ENCODE measurements at places on chromosomes 1 and 21. TPM values are rescaled to one million over a fixed set of nuclear protein-coding genes. Genes with fewer than 3 reads are reported as not detected.

Gene PLA2G4A
- total RNA-seq: not detected

Gene RAB7B
- total RNA-seq: not detected

Gene MCOLN2
- 6.4 TPM for total RNA-seq

Gene OR2M3
- total RNA-seq: not detected

- H3K4me3 ChIP-seq: no peak overlapping the region
- no peak for DNase-seq
- H3K27me3 ChIP-seq: no peaks in the 10 kb centered on the region
- H3K36me3 ChIP-seq: no peaks in the 10 kb centered on the region
Measured at GRCh38 chr1:213268221-213268620, 217.2 kb downstream of the RPS6KC1 start.

GRCh38 chr1:110283677-110284076 is 55.5 kb upstream of the RBM15 start:
- H3K4me1 ChIP-seq: no peaks in the 10 kb centered on the region
- H3K36me3 ChIP-seq: no peaks in the 10 kb centered on the region
- no peak for DNase-seq
- no peak overlapping the region for H3K27ac ChIP-seq

DNA sequence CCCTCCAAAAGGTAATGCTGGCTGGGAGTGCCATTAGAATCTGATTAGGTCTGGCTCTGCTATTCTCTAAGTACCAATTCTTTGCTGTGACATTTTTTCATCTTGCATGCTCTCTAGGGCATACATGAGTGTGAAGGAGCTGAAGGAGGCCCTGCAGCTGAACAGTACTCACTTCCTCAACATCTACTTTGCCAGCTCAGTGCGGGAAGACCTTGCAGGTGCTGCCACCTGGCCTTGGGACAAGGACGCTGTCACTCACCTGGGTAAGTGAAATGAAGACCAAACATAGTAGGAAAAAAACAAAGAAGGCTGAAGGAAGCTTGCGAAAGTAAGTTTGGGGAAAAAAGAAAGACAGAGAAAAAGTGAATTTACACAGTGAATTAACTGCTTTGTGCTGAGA is 207.9 kb downstream of the PAPPA2 start:
- H3K27me3 ChIP-seq: no peaks in the 10 kb centered on the region
- no peak for DNase-seq
- H3K27ac ChIP-seq: no peak overlapping the region
- no peaks in the 10 kb centered on the region for H3K4me1 ChIP-seq
- no peaks in the 10 kb centered on the region for H3K36me3 ChIP-seq

DNA sequence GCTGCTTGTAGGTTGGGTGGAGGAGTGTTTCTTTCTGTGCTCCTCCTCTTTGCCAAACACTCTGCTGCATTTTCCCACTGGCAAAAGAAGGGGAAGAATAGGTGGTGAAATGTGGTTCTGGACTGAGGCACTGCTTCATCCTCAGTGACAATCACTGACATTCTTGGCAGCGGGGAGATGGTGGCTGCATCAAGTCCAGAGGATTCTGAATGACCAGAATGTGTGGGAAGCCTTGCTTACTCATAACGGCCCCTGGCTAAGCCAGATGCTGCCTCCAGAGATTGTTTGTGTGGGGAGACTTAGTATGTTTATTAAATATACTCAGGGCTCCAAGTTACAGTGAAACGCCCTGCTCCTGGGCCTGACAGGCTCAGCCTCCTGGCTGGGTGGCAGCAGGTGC is 160.3 kb downstream of the CACNA1E start:
- no peak overlapping the region for H3K4me3 ChIP-seq
- no peaks in the 10 kb centered on the region for H3K36me3 ChIP-seq
- H3K27me3 ChIP-seq: no peaks in the 10 kb centered on the region

DNA sequence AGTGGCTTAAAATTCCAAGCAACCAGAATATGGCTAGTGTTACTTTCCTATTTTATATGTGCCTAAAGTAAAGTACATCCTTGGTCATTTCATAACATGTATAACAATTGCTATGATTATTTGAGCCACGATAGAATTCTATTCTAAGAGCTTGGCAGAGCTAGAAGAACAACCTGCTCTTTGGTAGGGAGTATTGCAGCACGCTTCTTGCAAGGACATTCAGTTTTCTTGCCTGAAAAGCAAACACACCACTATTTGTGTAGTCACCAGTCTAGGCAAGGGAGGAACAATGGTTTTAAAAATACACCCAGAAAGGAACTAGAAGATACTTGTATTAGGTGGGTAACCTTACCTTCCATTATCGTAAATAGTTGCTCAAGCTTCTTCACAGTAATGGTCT is 51.5 kb downstream of the CNST start:
- no peaks in the 10 kb centered on the region for H3K4me1 ChIP-seq
- no peak for DNase-seq
- no peaks in the 10 kb centered on the region for H3K27me3 ChIP-seq
- H3K4me3 ChIP-seq: no peak overlapping the region

DNA sequence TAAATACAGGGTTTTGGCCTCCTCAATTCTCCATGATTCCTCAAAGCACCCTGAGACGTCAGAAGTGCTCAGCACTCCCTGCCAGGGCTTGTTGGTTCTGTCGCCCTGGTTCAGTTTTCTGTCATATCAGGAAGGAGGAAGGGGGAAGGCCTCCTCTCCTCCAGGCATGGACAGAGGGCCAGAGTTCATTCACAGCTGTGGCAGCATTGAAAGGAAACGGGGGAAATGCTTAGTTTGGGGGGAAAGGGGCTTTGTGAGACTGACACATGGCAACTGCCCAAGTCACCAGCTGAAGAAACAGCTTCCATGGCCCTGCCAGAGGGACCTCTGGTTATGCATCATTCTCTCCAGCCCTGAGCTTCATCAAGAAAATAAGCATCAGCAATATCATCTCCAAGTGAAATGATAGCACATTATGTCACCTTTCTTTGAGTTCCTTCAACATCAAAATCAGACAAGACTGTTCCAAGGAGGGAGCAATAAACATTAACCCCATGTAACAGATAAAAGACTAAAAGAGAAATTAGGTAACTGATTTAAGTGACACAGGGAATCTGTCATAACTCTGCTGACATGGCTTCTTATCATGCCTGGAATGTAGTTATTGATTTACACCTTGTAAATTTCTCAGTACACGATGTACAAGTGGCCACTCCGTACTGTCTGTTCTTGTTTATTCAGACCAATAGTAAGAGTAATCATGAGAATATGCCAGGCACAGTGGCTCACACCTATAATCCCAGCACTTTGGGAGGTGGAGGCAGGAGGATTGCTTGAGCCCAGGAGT is 103.2 kb upstream of the SLC25A33 start:
- H3K36me3 ChIP-seq: no peaks in the 10 kb centered on the region
- H3K27me3 ChIP-seq: no peaks in the 10 kb centered on the region
- no peak overlapping the region for H3K4me3 ChIP-seq
- DNase-seq: no peak
- H3K27ac ChIP-seq: no peak overlapping the region
- H3K4me1 ChIP-seq: no peaks in the 10 kb centered on the region

All from CD4-positive, CD25-positive, alpha-beta regulatory T cell (primary cell).